Psoas muscle (tissue), 8 donors: ENCODE measurements at places on chromosomes 5 and 9. TPM values are rescaled to one million over a fixed set of nuclear protein-coding genes. Genes with fewer than 3 reads are reported as not detected.

Gene CERT1
- total RNA-seq = 33.3 TPM

Gene GADD45G
- total RNA-seq = 2.4 TPM

Gene TLR4
- total RNA-seq = 8.3 TPM

Gene KIF12
- not detected for total RNA-seq

Gene RRAGA
- 88.3 TPM for total RNA-seq

Gene C1QTNF3
- total RNA-seq = not detected

GRCh38 chr5:10009802-10010201 lies 239.9 kb downstream of the ATPSCKMT start:
- no peak for DNase-seq

- no peak for DNase-seq
Measured at GRCh38 chr9:87614397-87614796, 111.5 kb upstream of the CTSL start.

DNA sequence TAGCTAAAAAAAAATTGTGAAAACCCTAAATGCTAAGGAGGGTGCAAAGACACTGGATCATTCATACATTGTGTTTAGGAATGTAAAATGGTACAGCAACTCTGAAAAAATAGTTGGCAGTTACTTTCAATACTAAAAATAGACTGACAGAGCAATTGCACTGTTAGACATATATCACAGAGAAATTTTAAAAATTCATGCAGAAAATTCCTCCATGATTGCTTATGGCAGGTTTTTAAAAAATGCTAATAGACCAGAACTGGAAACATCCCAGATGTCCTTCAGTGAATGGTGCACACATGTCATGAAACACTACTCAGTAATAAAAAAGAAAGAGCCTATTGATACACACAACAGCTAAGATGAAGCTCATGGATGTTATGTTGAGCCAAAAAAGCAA lies 349.8 kb upstream of the DAB2 start:
- no peak for DNase-seq

GRCh38 chr9:71758277-71758676 lies 10.0 kb downstream of the CEMIP2 start:
- no peak for DNase-seq

GRCh38 chr5:57828221-57828620 lies 345.6 kb upstream of the ACTBL2 start:
- DNase-seq = no peak

DNA sequence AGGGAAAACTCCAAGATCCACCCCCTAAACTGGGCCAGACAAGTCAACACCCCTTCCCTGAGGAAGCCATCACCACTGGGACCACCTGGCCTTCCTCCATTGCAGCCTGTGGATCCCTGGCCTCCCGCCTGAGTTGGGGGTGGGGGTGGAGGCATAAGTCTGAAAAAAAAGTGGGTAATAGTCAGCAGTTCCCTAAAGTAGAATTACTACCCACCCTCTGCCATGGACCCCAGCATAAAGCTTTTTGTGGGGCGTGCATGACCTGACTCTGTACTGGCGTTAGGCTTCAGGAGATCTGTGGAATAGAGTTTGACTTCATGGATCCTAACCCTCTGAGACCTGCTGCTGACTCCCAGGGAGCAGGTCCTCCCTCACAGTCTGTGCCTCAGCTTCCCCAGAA lies 2.0 kb upstream of the CXXC5 start:
- DNase-seq = no peak

- DNase-seq = no peak
Measured at GRCh38 chr9:114850871-114851270, 45.0 kb upstream of the TNFSF15 start.

- peak; percentile 84 for DNase-seq
Measured at GRCh38 chr5:142655339-142656267, 30.3 kb downstream of the FGF1 start.

DNA sequence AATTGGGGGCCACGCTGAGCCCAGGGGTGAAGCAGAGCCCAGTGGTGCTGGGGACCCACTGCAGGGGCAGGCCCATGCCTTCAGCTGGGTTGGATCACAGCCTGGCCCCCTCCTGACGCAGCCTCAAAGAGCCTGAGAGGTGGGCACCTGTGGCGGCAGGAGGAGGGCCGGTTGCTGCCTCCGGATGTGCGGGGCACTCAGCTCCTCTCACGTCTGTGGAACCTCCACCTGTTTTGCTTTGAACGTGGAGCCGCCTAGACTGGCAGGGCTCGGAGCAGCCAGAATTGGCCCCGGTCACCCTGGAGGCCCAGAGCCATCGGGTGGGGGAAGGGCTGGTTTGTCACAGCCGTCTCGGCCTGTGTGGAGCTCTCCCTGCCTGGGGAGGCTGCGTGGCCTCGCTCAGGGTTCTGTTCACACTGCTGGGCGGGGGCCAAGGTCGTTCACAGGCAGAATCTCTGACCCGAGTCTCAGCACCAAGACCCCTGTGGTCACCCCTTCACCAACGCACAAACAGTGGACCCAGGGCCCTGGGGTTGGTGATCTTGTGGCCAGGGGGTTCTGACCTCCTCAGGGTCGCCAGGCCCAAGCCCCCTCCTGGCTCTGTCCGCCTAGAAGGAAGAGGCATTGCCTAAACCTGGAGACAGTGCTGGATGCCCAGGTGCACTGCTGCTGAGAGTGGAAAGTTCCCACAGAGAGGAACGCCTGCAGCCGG lies 9.2 kb upstream of the SLC9A3 start:
- DNase-seq = no peak
